ENCODE measurements at places on chromosomes 5 and 9. TPM values are rescaled to one million over a fixed set of nuclear protein-coding genes. Genes with fewer than 3 reads are reported as not detected.

Gene CDC20B
- total RNA-seq, result not detected

Gene NSG2
- 0.18 TPM for total RNA-seq

Gene HTR1A
- total RNA-seq, result not detected

Gene RFESD
- total RNA-seq, result 3.9 TPM

Gene SLC25A2
- 0.22 TPM for total RNA-seq

GRCh38 chr5:147939431-147940114, 33.2 kb upstream of the C5orf46 start:
- no peaks in the 10 kb centered on the region for H3K4me1 ChIP-seq
- H3K27me3 ChIP-seq, result no peaks in the 10 kb centered on the region
- no peaks in the 10 kb centered on the region for H3K36me3 ChIP-seq
- H3K4me3 ChIP-seq, result no peak overlapping the region
- no peak overlapping the region for H3K27ac ChIP-seq

GRCh38 chr9:101652601-101653175, 57.9 kb upstream of the PPP3R2 start:
- H3K4me3 ChIP-seq, result no peak overlapping the region
- H3K4me1 ChIP-seq, result peaks cover 2% of the 10 kb centered on the region
- H3K27ac ChIP-seq, result no peak overlapping the region
- peak; percentile 84 for DNase-seq
- H3K36me3 ChIP-seq, result no peaks in the 10 kb centered on the region
- no peaks in the 10 kb centered on the region for H3K27me3 ChIP-seq

GRCh38 chr9:115717298-115717697, 436.3 kb upstream of the PAPPA start:
- no peaks in the 10 kb centered on the region for H3K27me3 ChIP-seq
- H3K27ac ChIP-seq, result no peak overlapping the region
- H3K4me1 ChIP-seq, result no peaks in the 10 kb centered on the region

GRCh38 chr5:15600035-15600434, 100.1 kb downstream of the FBXL7 start:
- no peaks in the 10 kb centered on the region for H3K36me3 ChIP-seq
- H3K27me3 ChIP-seq, result no peaks in the 10 kb centered on the region
- no peak overlapping the region for H3K27ac ChIP-seq
- no peak overlapping the region for H3K4me3 ChIP-seq
- peaks cover 4% of the 10 kb centered on the region for H3K4me1 ChIP-seq
- DNase-seq, result no peak

DNA sequence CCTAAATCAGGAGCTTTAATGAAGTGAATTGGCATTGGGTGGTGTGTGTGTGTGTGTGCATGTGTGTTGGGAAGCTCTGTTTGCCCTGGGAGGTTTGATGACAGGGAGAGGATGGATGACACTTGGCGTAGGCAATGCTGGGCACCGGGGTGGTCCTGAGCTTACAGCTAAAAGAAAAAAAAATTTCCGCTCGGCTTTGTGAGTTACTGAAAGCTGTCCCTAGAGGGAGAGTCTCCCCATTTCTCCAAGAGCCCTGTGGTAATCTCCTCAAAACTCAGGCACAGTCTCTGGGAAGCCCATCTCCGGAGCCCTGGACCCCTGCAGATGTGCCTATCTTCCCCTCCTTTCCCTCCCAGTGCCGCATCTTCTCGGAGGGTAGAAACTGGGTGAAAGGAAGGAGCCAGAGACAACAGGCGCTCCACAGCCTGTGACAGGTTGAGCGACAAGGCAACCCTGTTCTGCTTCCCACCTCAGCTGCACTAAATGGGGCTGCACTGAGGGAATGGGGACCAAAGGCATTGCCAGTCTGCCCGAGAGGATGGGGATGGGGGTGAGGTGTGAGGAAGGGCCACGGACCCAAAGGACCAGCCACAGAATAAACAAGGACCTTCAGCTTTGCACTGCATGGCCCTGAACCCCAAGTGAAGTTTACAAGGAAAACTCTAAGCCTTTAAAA, 35.8 kb upstream of the TIFAB start:
- no peaks in the 10 kb centered on the region for H3K36me3 ChIP-seq
- peaks cover 83% of the 10 kb centered on the region for H3K27me3 ChIP-seq
- no peak for DNase-seq
- H3K4me1 ChIP-seq, result peaks cover 22% of the 10 kb centered on the region
- H3K27ac ChIP-seq, result no peak overlapping the region
- H3K4me3 ChIP-seq, result no peak overlapping the region

GRCh38 chr9:72155301-72155700, 6.1 kb downstream of the GDA start:
- H3K36me3 ChIP-seq, result no peaks in the 10 kb centered on the region
- no peak overlapping the region for H3K27ac ChIP-seq
- no peaks in the 10 kb centered on the region for H3K4me1 ChIP-seq
- no peak overlapping the region for H3K4me3 ChIP-seq
- DNase-seq, result no peak
- no peaks in the 10 kb centered on the region for H3K27me3 ChIP-seq

- H3K27me3 ChIP-seq, result no peaks in the 10 kb centered on the region
- H3K4me3 ChIP-seq, result no peak overlapping the region
- no peak for DNase-seq
- no peak overlapping the region for H3K27ac ChIP-seq
These were observed 60.3 kb upstream of the SLC27A6 start for GRCh38 chr5:128904805-128905567.

GRCh38 chr9:93205896-93206575, 22.1 kb downstream of the WNK2 start:
- DNase-seq, result no peak
- H3K27me3 ChIP-seq, result peaks cover 2% of the 10 kb centered on the region
- H3K4me3 ChIP-seq, result no peak overlapping the region
- H3K27ac ChIP-seq, result peak overlapping the region; percentile 62

GRCh38 chr9:8733131-8733954, 933.8 kb upstream of the DMAC1 start:
- H3K27me3 ChIP-seq, result no peaks in the 10 kb centered on the region
- H3K4me3 ChIP-seq, result peak overlapping the region; percentile 13
- no peaks in the 10 kb centered on the region for H3K36me3 ChIP-seq
- peak overlapping the region; percentile 77 for H3K27ac ChIP-seq

Measured in muscle of leg (tissue), 16 donors.